Progenitor cell of endocrine pancreas (in vitro differentiated cells): ENCODE measurements at places on chromosomes 6 and 20. TPM values are rescaled to one million over a fixed set of nuclear protein-coding genes. Genes with fewer than 3 reads are reported as not detected.

Gene OR2H2
- not detected in 2 replicates for total RNA-seq

GRCh38 chr20:54995011-54995410 is 519.6 kb downstream of the DOK5 start:
- H3K27ac ChIP-seq = no peak overlapping the region
- no peaks in the 10 kb centered on the region for H3K36me3 ChIP-seq
- H3K4me3 ChIP-seq = no peak overlapping the region
- H3K27me3 ChIP-seq = peaks cover 9% of the 10 kb centered on the region

DNA sequence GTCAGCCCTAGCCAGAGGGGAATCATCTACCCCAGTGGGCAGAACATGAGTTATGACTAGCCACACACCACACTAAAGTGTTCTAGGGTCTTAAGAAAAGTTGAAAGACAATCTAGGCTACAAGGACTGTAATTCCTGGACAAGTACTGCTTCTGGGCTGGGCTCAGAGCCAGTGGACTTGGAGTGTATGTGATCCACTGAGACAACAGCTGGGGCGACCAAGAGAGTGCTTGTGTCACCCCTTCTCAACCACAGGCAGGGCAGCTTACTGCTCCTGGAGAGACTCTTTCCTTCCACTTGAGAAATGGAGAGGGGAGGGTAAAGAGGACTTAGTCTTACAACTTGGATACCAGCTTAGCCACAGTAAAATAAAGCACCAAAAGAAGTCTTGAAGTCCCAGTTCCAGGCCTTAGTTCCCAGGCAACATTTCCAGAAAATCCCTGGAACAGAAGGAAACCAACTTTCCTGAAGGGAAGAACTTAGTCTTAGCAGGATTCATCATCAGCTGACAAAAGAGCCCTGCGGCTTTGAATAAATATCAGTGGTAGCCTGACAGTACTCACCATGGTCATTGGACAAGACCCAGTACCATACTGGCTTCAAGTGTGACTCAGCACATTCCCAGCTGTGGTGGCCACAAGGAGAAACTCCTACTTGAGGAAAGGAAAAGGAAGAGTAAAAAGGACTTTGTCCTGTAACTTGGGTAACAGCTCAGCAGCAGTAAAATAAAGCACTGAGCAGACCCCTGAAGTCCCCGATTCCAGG is 355.1 kb upstream of the ADGRB3 start:
- no peaks in the 10 kb centered on the region for H3K27me3 ChIP-seq
- DNase-seq = no peak
- no peak overlapping the region for H3K4me3 ChIP-seq
- no peaks in the 10 kb centered on the region for H3K4me1 ChIP-seq

DNA sequence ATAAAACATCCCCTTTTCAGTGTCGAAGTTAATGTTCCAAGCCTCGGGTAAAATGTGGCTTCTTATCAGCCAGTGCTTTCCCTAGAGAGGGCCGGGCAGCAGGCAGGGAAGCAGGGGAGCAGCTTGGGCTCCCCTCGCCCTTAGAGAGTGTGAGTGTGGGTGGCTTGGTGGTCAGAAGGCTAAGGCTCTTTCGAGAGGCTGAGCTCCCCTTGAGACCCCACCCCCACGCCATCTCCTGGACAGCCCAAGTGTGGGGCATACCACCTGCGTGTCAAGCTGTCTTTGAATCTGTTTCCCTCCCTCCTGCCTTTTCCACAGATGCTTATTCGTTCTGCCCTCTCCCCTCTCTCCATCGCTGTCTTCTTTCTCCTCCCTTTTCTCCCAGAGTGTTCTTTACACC is 95.1 kb upstream of the FOXP4 start:
- no peak overlapping the region for H3K27ac ChIP-seq
- H3K36me3 ChIP-seq = no peaks in the 10 kb centered on the region
- DNase-seq = no peak
- H3K4me1 ChIP-seq = peaks cover 21% of the 10 kb centered on the region
- H3K27me3 ChIP-seq = no peaks in the 10 kb centered on the region

- DNase-seq = no peak
- no peaks in the 10 kb centered on the region for H3K4me1 ChIP-seq
- H3K27me3 ChIP-seq = no peaks in the 10 kb centered on the region
These were observed 25.4 kb downstream of the ZFP64 start for GRCh38 chr20:52166150-52166549.

DNA sequence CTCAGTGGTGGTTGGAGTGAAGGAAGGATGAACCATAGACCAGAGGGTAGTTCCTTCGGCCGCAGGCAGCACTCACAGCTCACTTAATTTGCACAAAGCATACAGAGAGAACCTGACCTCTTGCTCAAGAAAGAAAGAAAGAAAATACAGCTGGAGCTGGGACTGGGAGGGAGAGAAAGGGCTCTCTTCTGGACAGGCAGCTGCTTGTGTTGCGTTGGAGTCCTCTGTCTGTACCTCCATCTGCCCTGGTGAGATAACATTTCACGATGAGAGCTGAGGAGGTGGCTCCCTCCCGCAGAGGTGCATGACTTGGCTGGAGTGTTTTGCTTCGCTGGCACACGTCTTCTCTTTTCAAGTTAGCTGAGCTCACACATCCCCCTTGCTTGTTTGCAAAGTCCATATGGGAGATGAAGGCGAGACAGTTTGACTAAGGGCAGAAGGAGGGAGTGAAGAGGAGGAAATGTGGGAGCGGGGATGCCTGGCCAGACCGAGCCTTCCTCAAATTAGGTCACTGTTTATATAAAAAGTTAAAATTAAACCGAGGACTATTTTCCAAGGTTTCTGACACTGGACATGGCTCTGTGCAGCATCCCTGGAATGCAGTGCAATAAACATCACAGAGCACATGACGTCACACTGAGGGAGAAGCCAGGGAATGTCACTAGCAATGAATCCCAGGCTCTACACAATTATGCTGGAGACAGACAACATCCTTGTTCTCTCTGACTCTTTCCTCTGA is 359.4 kb downstream of the CD83 start:
- no peak overlapping the region for H3K27ac ChIP-seq
- H3K27me3 ChIP-seq = no peaks in the 10 kb centered on the region

DNA sequence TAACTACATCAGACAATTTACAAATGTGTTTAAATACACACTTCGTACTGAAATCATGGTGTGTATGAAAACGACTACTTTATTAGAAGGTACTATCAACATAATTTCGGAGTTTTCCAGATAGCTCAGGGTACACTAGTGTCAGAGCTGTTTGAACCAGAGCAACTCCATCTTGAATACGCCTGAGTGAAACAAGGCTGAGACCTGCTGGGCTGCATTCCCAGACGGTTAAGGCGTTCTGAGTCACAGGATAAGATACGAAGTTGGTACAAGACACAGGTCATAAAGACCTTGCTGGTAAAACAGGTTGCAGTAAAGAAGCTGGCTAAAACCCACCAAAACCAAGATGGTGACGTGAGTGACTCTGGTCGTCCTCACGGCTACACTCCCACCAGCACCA is 167.6 kb downstream of the THBS2 start:
- H3K4me1 ChIP-seq = peaks cover 3% of the 10 kb centered on the region
- no peak overlapping the region for H3K4me3 ChIP-seq
- peaks cover 8% of the 10 kb centered on the region for H3K36me3 ChIP-seq
- H3K27me3 ChIP-seq = peaks cover 15% of the 10 kb centered on the region
- no peak overlapping the region for H3K27ac ChIP-seq

- no peak overlapping the region for H3K27ac ChIP-seq
- peaks cover 14% of the 10 kb centered on the region for H3K27me3 ChIP-seq
- no peak for DNase-seq
- no peaks in the 10 kb centered on the region for H3K36me3 ChIP-seq
These were observed 118.7 kb downstream of the SMOC2 start for GRCh38 chr6:168559574-168560098.
